ENCODE measurements at places on chromosomes 12 and 14.

DNA sequence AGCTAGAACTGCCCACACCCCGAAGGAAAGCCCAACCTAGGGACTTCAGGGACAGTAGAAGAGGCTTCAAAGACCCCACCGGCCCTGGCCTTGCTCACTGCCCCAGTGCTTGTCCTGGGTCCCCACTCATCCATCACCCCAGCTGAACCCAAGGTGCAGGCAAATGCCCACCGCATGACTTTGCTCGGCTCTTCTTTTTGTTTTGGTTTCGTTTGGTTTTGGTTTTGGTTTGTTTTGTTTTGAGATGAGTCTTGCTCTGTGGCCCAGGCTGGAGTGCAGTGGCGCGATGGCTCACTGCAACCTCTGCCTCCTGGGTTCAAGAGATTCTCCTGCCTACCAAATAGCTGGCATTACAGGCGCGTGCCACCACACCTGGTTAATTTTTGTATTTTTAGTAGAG lies 9.0 kb downstream of the CCDC85C start:
- no peak for DNase-seq

- no peak for DNase-seq
Observed at GRCh38 chr14:34110531-34110930, 159.7 kb upstream of the EGLN3 start.

DNA sequence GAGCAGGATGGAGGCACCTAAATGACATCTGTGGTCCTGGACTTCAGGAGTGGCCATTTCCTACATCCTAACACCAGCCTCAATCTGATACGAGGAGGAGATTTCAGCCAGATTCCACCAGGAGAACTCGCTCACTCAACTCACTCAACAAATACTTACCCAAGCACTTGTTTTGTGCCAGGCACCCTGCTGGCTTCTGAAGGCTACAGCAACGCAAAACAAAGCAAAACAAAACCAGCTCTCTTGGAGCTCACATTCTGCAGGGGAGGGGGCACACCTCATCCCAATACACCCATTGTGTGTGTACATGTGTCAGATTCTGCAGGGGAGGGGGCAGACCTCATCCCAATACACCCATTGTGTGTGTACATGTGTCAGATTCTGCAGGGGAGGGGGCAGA lies 144.8 kb downstream of the PIWIL1 start:
- no peak for DNase-seq

- DNase-seq, result no peak
Observed at GRCh38 chr12:113983265-113983664, 17.1 kb upstream of the RBM19 start.

- no peak for DNase-seq
Observed at GRCh38 chr12:4865246-4865645, 44.5 kb upstream of the KCNA1 start.

DNA sequence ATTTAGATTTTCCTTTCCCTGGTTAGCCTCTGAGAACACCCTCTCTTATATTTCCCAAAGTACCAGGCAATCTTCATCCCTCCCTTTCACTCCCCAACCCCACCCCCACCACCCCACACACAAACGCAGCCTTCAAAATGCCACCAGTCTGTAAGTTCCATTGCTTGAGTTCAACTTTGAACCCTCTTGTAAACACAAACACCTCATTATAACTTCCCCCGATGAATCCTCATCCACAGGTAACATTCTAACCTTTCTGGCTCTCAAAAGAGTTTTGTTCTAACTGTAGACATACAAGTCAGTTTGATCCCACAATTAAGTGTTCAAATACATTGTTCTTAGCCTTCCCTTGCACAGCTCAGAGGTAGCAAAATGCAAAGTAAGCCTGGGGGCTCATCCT lies 199.4 kb upstream of the FOXN3 start:
- no peak for DNase-seq

DNA sequence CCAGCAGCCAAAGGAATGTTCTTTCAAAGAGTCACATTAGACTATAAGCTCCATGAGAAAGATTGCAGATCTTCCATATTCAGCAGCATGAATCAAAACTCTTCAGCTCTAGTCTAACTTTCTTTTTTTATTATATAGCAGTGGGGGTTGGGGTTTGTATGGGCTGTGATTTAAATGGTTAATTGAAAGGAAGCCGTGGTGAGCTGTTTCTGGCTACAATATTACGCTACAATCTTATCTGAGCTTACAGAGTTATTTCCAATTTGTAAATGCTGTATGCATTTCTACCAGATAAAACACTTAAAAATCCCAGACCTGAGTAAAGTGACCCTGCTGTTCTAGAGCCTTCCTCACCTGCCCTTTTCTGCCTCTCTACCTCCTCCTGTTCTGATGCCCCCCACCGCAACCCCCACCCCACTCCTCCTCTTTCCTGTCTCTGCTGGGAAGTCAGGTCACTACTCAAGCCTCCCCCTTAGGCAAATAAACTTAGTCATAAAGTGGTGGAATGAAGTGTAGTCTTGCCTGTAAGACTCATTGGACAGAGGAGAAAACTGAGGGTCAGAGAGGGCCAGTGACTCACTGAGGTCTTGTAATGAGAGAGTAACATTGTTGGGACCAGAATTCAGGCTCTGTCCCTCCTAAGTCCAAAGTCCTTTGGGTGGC lies 1089.5 kb downstream of the BCL11B start:
- DNase-seq, result no peak

DNA sequence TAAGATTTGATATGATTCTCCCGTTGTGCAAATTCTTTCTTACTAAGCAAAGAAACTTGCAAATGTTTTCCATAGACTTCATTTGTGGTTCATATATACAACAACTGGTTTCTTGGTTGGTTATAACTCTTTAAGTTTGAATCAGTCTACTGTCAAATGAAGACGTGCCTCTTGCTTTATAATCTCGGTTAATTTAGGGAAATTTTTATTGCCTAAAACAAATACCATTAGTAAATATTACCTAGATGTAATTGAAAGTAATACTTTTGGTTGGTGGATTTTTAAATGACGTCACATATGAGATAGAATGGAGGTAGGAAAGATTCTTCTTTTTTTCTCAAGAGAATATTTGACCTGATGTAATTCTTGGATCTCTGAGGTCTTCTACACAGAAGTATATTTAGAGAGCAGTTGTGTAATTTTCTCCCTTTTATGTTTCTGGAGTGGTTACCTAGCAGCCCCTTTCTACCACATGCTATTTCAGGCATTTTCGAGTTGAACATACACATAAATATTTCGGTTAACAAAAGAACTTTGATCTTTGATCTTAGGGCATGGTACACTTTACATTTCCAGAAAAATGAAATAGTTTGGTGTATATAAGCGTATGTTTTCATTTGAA lies 1.7 kb downstream of the ATF7IP start:
- DNase-seq, result no peak

- DNase-seq, result no peak
Observed at GRCh38 chr12:50110127-50110761, 1.8 kb upstream of the COX14 start.

DNA sequence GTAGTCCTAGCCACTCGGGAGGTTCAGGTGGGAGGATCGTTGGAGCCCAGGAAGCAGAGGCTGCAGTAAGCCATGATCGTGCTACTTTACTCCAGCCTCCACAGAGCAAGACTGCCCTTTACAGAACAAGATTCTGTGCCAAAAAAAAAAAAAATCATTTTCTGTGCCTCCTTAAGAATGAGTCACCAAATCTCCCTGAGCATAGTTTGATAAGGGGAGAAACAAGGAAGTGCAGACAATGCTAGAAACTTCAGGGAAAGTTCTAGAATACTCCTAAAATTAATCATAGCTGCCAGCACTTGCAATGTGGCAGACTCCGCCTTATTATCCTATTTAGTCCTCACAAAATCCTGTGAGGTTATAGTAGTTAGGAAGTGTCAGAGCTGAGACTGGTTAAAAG lies 74.5 kb downstream of the KCNK10 start:
- DNase-seq, result no peak

GRCh38 chr12:11872055-11872454 lies 198.7 kb upstream of the BCL2L14 start:
- DNase-seq, result no peak

DNA sequence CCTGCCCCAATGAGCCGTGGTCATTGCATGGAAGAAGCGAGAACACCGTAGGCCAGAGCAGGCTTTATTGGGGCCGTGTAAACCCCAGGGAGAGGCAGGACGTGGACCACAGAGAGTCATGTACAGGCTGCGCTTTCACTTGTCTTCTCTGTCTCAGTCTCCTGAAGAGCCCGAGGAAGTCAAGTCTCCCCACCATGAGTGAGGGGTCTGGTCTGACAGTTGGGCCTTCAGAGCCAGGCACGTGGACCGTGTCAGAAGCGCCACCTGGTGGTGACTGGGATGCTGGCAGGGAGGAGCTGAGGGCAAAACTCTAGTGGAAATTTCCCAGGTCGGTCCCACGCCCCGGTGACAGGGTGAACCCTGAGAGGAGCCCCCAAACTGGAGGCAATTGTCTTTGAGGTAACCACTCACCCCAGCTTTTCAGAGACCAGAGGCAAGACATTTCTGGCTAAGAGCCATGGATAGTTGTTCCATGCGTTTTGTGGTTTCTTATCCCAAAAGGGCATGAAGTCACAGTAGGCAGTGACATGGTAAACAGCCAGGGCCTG lies 17.4 kb downstream of the RPS6KL1 start:
- DNase-seq, result peak; percentile 32

DNA sequence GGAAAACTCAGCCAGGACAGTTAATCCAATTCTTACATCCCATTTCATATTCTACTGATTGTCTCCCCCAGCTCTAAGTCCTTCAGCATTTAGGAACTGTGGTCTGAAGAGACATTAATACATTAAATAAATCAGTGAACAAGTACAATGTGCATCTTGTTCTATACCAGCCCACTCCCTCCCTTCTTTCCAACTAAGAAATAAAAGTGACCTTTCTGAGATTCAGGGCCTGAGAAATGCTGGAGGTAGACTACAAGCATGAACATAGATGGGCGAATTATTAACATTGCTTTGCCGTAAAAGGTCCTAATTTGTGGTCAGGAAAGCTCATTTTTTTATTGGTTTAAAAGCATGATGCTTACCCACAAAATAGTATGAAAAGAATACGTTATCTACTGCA lies 113.1 kb downstream of the NELL2 start:
- DNase-seq, result no peak

DNA sequence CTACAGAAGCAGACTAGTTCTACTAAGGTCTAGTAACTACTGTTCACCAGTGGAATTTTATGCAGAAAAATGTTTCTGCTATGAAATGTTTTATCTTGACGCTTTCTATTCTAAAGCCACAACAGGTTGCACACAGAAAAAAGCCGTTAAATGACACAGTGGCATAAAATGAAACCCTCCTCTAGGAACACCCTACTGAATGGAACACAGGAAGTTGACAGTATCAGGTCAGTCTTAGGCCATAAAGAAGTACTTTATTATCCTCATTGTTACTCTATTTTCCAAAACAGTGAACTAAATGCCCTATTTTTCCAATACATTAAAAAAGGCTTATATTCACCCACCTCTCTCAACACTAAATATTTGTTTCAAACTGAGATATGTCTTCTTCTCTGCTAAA lies 21.9 kb downstream of the EPS8 start:
- DNase-seq, result no peak

GRCh38 chr12:5623411-5623810 lies 191.5 kb downstream of the NTF3 start:
- DNase-seq, result no peak

GRCh38 chr12:7869137-7869536 lies 3.6 kb downstream of the SLC2A14 start:
- DNase-seq, result no peak

GRCh38 chr12:45774508-45775162 lies 45.1 kb downstream of the ARID2 start:
- DNase-seq, result no peak

GRCh38 chr12:76455582-76456345 lies 103.8 kb downstream of the OSBPL8 start:
- no peak for DNase-seq

GRCh38 chr12:50302686-50303085 lies 19.4 kb upstream of the LIMA1 start:
- DNase-seq, result no peak

DNA sequence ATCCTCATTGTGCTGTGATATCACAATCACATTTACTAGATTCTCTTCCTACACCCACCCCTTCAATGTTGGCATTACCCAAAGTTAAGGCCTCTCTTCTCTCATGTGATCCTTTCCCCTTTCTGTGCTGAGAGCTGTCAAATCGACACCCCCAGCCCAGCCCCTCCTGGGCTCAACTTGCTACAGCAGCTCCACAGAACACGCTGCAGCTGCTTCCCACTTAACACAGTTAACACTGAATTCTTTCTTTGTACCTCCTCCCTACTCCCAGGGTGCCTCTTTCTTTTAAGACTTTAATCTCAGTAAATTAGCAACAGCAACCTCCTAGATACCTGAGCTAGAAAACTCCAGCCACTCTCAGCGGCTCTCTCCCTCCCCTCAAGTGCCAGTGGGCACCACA lies 17.8 kb downstream of the SPTB start:
- no peak for DNase-seq

DNA sequence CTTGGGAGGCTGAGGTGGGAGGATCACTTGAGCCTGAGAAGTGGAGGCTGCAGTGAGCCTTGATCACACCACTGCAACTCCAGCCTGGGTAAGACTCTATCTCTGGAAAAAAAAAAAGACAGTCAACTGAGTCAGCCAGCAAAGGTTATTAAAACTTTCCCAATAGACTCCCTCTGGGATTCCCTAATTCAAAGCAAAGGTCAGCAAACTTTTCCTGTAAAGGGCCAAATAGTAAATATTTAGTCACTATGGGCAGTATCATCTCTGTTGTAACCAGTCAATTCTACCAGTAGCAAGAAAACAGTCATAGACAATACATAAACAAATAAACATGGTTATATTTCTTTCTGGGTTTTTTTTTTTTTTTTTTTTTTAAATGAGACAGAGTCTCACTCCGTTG lies 122.5 kb downstream of the IPO8 start:
- no peak for DNase-seq

- no peak for DNase-seq
Observed at GRCh38 chr12:116043659-116044535, 233.6 kb downstream of the MED13L start.

- no peak for DNase-seq
Observed at GRCh38 chr14:91834571-91834970, 32.8 kb downstream of the TC2N start.
